ENCODE measurements at places on chromosomes 5 and 9.

DNA sequence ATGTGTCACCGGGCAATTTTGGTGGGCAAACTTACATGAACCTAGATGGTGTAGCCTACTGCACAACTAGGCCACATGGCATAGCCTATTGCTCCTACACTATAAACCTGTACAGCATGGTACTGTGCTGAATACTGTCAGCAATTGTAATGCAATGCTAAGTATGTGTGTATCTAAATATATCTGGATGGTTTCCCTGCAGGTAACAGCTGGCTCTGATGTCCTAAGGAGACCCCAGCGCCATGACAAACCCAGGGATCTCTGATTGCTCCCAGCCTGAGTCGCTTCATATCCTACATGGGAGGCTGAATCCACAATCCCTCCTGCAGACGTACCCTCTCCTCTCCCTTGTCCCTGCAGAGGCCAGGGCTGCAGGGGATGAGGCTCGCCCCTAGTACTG lies 26.6 kb upstream of the TTLL11 start:
- no peak for DNase-seq

DNA sequence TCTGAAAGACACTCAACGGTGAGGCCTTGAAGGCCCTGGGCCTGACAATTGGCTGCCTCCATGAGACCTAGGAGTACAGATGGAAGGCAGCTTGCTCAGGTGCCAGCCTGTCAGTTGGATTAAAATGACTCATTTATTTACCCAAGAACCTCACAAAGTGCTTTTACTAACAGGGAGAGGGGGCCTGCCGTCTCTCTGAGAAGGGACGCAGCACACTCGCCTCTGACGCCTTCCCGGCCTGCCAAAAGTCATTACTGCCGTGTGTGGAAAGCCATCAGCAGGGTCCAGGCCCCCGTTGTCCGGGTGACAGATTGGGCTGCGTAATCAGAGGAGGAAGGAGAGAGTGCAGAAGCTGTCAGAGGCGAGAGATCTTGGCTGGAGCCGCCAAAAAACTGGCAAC lies 32.4 kb downstream of the DDX31 start:
- DNase-seq, result no peak

GRCh38 chr5:171709930-171710329 lies 75.7 kb upstream of the SMIM23 start:
- DNase-seq, result no peak

- DNase-seq, result peak; percentile 65
Measured at GRCh38 chr9:72363908-72364678, 915 bp downstream of the ZFAND5 start.

- DNase-seq, result no peak
Measured at GRCh38 chr5:67435032-67435431, 238.4 kb upstream of the CD180 start.

DNA sequence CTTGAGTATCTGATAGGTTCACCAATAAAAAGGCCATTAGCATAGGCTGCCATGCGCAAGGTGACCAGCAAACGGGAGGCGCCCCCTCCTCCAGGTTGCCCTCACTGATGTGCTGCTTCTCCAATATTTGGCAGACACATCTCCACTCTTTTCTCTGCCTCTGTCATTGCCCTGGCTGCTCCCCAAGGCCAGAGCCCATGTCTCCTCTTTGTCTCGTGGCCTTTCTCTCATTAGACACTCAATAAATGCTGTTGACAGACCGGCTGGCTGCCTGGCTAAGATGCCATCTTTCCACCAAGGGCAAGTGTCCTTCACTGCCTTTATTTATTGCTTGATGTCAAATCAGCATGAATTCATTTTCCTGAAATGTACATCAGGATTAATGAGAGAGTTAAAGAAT lies 404.0 kb upstream of the KIF2A start:
- DNase-seq, result no peak

GRCh38 chr5:113218200-113218599 lies 216.6 kb downstream of the TSSK1B start:
- DNase-seq, result no peak

DNA sequence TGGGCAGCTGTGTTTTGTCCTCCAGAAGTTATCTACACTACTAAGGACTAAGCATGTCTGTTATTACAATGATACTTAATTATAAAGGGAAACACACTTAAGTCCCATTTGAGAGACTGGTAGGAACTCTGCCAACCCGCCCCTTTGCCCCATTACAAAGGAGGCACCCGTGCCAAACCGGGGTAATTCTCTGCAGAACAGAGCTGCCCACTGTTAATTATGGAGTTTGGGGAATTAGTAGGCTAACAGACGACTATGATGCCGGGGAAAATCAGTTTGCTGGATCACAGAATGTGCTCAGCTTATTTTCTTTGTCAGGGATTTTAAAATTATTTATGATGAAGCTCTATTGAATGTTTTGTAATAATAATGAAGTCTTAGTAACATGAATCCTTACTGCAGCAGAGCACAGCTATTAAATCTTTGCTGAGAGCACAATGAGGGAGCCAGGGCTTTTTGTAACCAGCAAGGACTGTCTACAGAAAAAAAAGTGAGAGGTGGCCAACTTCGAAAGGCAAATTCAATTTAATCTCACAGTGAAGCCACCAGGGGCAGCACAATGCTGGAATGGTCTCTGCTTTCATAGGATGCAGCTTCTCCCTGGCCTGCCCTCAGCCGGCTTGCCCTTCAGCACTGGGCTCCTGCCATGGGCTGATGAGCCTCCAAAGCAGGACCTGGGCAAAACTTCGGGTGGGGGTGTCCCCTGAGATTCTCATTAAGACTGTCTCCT lies 134.5 kb downstream of the GNAQ start:
- peak; percentile 13 for DNase-seq

DNA sequence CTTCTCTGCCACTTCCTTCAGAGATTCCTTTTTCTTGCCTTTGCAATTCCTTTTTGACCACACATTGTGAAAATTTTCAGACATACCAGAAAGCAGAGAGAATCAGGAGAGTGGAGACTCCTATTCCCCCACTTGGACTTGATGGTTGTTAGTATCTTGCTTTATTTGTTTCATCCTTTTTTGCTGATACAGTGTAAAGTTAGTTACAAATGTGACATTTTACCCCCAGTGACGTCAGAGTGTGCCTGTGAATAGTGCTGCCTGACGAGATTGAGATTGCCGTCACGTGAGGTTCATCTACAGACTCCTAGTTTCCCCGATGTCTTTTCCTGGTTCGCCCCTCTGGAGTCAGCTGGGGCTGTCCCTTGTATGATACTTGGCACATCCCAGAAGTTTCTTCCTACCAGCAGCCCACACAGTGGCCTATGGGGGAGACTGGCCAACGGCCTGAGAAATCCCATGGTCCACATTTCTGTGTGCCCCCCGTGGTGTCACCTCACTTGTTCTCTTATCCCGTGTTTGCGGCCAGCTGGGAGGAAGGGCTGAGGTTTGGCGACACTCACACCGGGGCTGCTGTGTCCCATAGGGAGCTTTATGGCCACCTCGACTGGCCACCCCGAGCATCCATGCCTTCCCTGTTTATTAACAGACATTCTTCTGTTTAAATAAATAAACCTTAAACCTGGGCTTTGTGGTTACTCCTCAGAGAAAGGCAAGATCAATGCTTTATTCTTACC lies 48.2 kb upstream of the CACNA1B start:
- DNase-seq, result no peak

- DNase-seq, result no peak
Measured at GRCh38 chr9:68961587-68961986, 52.3 kb downstream of the PRKACG start.

GRCh38 chr5:146770980-146771379 lies 107.6 kb downstream of the PPP2R2B start:
- DNase-seq, result no peak

- DNase-seq, result peak; percentile 43
Measured at GRCh38 chr9:72443855-72444254, 77.6 kb upstream of the TMC1 start.

DNA sequence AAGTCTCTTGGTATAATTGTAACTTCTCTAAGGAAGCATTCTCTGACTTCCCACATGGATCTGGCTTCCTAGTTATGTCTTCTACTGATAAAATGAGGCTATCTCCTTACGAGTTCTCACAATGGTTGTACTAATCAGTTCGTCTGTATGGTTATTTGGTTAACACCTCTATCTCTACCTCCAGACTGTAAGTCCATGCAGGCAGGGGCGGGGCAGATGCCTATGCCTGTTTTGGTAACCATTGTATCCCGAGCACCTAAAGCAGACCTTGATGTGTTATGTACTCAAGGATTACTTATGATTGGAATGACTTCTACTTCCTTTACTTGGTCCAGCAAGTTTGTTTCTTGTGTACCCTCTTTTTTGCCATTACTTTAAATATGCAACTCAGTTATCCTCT lies 125.0 kb upstream of the PITX1 start:
- DNase-seq, result no peak

DNA sequence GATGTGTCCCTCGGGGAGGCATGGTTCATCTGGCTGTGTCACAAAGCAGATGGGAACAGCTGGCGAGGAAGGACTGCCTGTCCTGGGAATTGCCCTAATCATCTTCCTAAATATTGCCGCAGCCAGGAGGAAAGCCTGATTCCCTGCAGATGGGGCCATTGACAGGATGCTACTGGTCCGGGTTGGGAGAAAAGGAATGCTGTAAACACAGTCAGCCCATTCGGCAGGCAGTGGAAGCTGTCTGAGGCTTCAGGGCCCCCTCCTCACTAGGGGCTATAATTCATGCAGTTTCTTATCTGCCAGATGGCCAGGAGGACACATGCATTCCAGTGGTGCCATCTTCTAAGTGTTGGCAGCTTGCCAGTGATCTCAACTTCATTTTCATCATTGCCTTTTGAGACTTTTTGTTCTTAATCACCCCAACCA lies 110.3 kb downstream of the KCNIP1 start:
- no peak for DNase-seq

- DNase-seq, result no peak
Measured at GRCh38 chr9:34106110-34106509, 20.4 kb downstream of the DCAF12 start.

GRCh38 chr5:27290172-27290571 lies 251.8 kb upstream of the CDH9 start:
- DNase-seq, result no peak

DNA sequence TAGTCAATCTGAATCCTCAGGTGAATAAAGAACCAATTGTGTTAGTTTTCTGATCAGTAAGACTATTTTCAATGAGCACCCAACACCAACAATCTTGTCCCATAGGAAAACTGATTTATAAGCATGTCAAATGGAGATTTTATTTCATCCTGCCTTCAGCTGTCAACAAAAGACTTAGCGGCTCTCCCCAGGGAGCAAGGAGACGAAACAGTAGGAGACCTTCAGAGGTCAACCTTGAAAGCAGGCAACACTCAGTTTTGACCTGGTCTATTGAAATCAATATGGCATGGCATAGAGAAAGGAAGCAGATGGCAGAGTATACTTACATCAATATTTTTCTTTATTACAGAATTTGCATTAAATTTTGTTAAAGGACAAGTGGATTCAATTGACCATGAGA lies 34.1 kb downstream of the ZNF622 start:
- DNase-seq, result no peak

- no peak for DNase-seq
Measured at GRCh38 chr5:37876943-37877342, 37.1 kb upstream of the GDNF start.

DNA sequence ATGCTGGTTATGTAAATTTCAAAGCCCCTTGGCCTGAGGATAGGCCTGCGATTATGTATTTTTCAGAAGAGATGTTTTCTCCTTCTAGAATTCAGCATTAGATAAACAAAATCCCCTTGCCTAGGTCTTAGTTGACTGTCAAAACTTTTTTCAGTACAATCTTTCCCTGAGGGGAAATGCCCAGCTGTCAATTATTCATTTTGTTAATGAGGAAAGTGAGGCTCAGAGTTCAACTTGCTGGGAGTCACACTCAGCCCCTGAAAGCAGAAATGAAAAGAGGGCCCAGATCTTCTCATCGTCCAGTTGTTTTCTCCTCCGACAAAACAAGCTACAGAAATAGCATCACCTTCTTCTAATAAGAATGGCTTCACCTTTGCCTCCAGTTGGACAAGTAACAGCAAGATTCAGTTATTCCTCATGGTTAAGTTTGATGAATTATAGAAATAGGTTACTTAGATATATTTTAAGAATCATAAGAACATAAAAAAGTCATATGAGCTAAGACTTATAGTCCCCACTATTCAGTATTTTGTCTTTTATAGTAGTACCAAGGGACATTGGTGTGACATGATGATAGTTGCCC lies 627.1 kb upstream of the WWC1 start:
- no peak for DNase-seq

- DNase-seq, result no peak
Measured at GRCh38 chr5:146718609-146719008, 159.9 kb downstream of the PPP2R2B start.

DNA sequence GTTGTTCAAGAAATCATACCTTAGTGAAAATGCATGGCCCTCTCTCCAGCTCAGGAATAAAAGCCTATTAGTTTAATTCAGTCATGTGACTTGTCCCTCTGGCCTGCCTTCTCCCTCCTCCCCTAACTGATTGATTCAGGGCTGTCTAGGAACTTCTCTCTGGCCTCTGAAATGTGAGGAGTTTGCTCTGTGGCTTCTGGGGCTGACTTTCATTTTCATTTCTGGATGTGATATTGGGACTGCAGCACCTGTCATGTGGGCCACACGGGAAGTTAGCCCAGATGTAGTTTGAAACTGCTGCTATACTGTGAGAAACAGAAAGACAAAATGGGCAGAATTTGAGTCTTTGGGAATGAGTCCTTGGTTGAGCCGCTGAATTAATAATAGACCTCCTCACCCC lies 44.8 kb downstream of the PARP8 start:
- DNase-seq, result peak; percentile 31

GRCh38 chr9:95504053-95504963 lies 12.5 kb downstream of the PTCH1 start:
- no peak for DNase-seq

DNA sequence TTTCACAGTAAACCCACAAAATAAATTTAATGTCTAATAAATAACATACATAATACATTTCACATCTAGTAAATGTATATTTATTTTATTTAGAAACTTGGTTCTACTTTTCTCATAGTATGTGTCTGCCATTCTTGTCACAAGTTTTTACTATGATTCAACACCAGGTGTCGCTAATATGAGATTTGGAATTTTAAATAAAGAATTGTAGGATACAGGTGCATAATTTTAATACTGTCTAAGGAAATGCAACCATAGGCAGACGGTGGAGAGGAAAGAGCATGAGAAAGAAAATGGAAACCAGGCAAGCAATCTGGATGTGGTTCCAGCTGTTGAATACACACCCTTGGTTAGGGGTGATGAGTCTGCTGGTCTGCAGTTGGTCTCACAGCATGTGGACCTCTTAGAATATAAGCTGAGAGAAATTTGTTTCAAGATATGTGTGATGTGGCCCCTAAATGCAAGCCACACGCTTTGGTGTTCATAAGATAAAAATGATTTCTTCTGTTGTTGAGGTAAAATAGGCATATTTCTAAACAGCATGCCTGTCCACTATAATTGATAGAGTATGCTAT lies 114.7 kb upstream of the TXNDC8 start:
- DNase-seq, result no peak

DNA sequence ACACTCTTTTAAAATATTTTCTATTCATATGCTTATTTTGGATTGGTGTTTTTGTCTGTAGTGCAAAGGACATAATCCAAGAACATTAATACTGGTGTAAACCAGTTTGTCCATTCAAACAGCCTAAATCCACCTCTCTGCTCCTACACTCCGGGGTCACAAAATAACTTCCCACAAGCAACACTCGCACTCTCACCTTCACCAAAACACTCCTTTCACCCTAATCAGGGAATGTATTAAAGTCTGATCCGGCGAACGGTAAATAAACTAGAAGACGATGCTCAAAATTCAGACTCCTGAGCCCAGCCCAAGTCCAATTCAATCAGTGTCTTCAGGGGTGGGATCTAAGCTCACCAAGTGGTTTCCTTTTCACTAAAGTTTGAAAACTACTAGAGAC lies 649 bp downstream of the AP3B1 start:
- no peak for DNase-seq
